ENCODE measurements at places on chromosomes 3 and 15. TPM values are rescaled to one million over a fixed set of nuclear protein-coding genes. Genes with fewer than 3 reads are reported as not detected.

GRCh38 chr15:100295939-100296565 lies 45.7 kb downstream of the ADAMTS17 start:
- DNase-seq, result peak; percentile 80

DNA sequence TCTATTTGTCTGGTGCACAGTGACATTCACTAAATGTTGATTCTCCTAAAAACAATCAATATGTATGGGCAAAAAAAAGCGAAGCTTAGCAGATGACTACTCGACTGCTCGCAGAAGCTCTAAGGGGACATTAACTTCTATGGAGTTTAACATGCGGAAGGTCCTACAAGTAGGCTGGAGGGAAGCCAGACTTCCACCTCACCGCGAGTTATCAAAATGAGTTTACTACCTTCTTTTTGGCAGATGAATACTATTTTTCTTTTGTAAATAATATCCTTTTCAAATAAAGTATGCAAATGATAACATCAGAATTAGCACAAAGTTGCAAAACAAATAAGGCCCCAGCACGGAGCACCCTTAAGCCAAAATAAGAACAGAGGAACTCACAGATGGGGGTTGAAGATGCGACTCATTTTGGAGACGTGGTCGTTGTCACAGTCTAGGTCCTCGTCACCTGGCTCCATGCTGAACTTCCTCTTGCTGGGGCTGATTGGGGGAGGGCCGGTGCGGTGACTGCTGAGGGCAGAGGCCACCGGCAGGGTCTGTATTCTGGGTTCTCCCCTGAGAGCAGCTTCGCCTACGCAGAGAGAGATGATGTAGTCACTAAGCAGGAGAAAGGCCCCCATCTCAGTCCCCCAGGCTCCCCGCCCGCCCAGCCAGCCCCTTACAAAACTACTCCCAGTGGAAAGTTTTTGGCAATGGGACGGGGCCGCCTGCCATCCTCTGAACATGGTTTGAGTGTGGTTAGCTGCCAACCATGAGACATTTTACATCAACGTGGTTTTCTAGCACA lies 42.1 kb downstream of the VGLL4 start:
- peak; percentile 65 for DNase-seq

- DNase-seq, result no peak
Observed at GRCh38 chr3:69178838-69179739, 56.7 kb upstream of the LMOD3 start.

DNA sequence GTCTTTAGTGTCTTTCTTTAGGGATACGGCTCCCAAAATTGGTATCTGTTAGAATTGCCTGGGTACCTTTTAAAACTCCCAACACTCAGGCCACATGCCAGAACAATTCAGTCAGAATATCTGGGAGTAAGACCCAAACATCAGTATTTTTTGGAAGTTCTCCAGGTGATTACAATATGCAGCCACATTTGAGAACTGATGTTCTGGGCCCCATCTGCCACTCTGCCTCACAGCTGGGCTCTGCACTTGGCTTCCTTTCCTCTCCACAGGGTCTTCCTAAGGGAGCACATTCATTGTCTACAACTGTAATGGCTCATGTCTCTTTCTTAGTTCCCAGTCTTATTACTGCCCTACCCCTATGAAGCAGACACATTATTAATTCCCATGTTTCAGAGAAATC lies 394.5 kb downstream of the MFSD1 start:
- DNase-seq, result no peak

GRCh38 chr15:98003996-98004395 lies 43.5 kb downstream of the ARRDC4 start:
- DNase-seq, result no peak

The CATSPER2 gene
- polyA plus RNA-seq, result 0.79 TPM

DNA sequence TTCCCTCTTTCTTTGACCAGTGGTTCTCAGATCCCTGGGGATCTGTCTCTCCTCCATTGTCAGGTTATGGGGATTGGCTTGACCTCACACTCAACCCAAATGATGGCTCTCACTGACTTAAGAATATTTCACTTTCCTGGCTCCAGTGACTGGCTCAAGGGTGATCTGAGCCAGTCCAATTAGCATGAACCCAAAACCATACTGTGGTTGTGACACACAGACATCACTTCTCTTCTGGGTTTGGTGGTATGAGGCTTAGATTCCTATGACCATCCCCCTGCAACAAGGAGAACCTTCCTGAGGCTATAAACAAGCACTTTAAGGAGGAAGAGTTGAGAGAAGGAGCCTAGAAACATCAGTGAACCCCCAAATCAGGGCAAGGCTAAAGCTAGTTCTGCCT lies 85.8 kb downstream of the KCNAB1 start:
- no peak for DNase-seq

DNA sequence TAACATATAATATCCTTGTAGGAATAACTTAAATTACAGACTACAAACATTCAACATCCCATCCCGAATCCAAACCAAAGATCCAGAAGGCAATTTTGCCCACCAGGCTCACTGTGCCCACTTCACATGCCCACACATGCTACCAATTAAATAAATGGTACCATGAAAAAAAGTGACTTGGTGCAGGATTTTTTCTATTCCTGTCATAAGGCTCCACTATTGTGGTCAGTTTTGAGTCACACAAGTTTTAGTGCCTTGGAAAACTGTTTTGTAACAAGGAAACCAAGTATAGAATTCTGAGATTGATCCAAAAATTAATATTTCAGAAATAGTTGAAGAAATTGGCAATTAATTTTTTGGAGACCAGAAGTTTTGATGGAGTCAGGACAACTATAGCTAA lies 470.1 kb upstream of the THBS1 start:
- no peak for DNase-seq

The GRIP2 gene
- 19.2 TPM for polyA plus RNA-seq

DNA sequence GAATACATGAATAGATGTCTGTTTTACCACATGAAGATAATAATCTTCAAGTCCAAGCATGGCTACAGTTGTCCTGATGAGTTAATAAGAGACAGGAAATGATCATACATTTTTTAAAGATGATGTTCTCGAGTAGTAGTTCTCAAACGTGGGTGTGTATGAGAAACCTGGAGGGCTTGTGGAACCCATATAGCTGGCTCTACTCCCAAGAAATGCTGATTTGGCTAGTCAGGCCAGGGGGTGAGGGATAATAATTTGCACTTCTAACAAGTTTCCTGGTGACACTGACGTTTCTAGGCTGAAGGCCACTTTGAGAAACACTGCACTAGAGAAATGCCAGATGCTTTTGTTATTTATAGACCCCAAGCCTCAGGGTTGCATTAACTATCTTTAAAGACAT lies 37.0 kb downstream of the ROPN1B start:
- no peak for DNase-seq

DNA sequence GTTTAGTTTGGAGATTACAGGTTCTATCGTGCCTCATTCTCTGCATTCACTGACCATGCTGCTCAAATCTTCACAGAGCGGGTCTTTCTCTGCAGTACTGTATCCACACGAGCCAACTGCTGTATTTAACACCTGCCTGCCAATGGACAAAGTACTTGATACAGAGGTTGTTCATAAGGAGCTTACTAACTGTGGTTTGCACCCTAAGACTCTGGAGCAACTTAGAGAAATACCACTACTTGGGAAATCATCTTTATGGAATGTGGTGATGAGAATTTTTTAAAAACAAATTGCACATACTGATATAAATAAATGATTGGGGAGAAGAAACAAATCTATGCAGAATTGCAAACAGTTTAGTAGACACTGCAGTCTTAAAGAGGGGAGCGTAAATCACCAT lies 90.0 kb downstream of the PPP2R3A start:
- no peak for DNase-seq

- DNase-seq, result peak; percentile 22
Observed at GRCh38 chr3:8371085-8371551, 130.5 kb upstream of the LMCD1 start.

DNA sequence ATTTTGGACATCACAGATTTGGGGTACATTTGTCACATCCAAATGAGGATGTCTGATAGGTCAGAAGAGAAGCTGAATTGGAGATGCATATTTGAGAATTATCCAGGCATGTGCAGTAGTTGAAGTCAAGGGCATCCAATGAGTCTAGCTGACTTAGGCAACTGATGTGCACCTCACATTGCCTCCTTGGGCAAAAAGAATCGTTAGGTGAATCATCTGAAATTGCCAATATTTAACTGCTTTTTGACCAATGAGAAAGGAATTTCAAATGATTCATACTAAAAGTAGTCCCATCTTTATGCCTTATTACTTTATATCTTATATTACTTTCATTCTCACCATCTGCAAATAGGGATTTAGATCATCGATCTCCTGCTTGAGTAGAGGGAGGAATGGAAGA lies 117.7 kb downstream of the CD47 start:
- DNase-seq, result no peak

The UBA5 gene
- 24.4 TPM for polyA plus RNA-seq

DNA sequence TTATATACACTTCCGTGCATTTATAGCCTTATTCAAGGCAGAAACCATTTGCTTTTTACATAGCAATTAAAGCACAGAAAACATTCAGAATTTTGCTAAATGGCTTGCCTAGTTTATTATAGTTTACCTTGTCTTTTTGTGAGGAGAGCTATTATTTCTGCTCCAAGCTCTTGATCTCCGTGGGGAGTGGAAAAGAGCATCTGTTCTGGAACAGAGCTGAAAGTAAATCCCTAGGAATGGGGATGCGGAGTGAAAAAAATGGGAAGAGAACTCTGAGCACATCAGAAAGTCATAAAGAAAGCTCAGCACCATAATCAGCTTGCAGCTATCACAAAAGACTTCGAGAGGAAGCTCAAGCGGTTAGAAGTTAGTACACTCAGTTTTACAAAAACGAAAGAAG lies 1006.7 kb downstream of the ROBO2 start:
- peak; percentile 21 for DNase-seq

The ATP13A5 gene
- 1.0 TPM for polyA plus RNA-seq

The SPINK8 gene
- polyA plus RNA-seq, result 0.49 TPM

- DNase-seq, result peak; percentile 58
Observed at GRCh38 chr3:157077565-157077991, 82.4 kb downstream of the CCNL1 start.

- DNase-seq, result no peak
Observed at GRCh38 chr3:13879102-13879945, 547 bp downstream of the WNT7A start.

DNA sequence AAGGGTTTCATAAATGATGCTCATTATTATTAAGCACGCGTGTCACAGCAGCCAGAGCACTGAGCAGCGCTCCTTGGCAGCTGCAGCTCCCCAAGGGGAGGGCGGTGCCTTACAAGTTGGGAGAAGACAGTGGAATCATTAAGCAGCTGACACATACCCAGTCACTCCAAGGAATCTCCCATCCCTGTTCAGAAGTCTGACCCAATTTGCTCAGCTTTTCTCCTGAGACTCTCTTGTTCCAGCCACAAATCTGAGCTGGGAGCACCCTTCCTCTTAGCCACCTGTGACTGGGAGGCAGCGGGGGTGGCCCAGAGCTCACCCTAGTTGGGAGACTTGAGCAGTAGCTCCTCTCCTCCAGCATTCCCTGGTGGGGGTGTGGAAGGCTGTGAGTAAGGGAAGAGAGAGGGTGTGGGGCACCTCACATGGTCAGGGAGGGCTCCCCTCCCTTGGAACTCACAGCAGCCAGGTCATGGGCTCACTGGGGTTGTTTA lies 64.3 kb downstream of the DUT start:
- DNase-seq, result peak; percentile 89

GRCh38 chr15:79380755-79381497 lies 51.2 kb upstream of the MINAR1 start:
- DNase-seq, result peak; percentile 78

DNA sequence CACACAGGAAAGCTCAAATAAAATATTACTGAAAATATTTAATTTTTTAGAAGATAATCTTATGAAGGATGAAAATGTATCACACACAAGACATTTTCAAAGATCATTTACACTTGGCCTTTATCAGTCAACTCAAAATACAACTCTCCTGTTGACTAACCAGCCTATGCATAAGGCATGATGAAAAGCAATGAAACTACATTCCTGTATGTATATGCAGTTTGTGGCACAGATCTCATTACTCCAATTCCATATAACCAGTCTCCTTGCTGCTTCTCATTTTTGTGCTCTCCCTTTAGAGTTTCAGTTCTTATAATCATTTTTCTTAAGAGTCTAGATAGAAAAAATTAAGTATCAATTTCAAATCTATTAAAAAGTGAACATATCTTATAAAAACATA lies 25.8 kb downstream of the AQR start:
- no peak for DNase-seq

The CHDH gene
- polyA plus RNA-seq, result 1.1 TPM

The LYZL4 gene
- not detected for polyA plus RNA-seq

- no peak for DNase-seq
Observed at GRCh38 chr3:14518432-14518802, 21.7 kb downstream of the GRIP2 start.

- no peak for DNase-seq
Observed at GRCh38 chr15:62792986-62793751, 249.4 kb upstream of the TPM1 start.

The PBRM1 gene
- 47.3 TPM for polyA plus RNA-seq

GRCh38 chr3:41960826-41961750 lies 815 bp downstream of the ULK4 start:
- peak; percentile 50 for DNase-seq

DNA sequence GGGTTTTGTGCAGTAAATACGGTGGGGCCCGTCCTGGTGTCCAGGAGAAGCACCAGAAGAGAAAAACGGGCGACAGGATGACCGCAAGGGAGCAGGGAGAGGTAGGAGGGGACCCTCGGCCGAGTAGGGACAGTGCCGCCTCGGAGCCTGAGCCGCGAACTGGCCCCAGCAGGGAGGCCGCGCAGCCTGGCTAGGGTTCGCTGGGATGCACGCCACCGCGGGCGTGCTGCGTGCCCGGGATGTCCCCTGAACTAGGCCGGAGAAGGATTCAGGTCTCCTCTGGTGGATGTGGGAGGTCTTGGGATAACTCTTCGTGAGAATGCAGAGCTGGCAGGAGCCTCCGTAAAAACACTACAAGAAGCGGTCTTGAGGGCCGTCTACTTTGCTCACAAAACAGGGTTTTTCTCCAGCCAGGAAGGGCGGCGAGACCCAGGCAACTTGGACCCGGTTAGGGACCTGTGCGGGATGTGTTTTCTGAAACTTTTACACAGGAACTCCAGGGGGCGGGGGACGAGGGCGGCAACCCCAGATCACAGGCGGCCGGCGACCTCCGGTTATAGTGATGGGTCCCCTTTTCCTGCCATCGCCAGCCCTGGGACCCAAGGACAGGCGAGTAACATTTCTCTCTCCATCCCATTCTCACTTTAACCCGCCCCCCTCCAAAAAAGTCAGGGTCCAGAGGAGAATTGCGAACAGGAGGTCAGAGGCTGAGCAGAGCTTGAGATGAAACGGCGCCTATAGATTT lies 35.5 kb downstream of the NR2F2 start:
- DNase-seq, result no peak

The HRG gene
- not detected for polyA plus RNA-seq

Data from muscle of leg (tissue), 16 donors.